ENCODE measurements at places on chromosomes 11 and 22.

DNA sequence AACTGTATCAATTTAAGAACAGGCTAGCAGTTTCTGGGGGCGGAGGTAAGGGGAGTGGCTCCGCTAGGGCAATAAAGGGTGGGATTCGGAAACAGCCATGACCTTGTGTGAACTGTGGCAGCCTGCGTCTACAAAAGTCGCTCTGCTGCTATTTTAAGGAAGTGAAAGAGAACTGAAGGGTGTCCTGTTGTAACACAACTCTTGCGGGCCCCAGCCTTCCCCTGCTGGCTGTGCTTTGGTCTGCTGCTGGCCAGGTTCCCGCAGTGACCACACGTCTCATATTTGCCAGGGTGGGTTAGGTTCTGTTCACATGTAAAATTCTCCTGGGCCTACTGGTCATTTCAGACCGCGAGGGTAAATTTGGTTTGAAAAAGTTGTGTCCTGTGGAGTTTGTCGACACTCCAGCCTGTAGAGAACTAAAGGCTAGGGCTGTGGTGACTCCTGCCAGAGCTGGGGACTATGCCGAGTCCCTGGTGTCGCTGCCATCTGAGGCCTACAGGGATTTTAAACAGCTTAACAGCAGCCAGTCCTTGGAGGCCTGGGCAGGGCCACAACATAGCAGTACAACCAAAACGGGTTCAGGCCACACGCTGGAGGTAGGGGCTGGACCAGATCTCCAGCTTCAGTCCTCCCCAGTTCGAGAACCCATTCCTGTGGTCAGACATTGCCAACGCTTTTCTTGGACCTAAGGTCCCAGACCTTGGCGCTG, 1.1 kb upstream of the PPFIBP2 start:
- no peak for DNase-seq

DNA sequence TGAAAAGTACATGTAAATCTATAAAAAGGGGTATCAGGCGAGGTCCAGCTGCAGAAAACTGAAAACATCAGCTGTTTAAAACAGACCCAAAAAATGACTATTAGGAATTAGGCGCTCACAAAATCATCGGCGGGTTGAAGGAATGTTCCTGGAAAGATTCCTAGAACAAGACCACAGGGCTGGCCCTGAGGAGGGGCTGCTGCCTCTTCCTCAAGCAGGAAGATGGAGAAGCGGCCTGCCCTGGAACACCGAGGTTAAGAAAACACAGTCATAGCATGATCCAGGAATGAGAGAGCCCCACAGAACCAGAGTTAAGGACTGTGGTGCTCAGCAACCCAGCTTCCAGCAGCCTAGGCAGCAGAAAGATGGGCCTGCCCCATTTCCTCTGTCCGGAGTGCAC, 78.4 kb downstream of the C11orf91 start:
- DNase-seq: no peak

- DNase-seq: no peak
Measured at GRCh38 chr11:119371778-119372182, 9.7 kb downstream of the USP2 start.

- DNase-seq: no peak
Measured at GRCh38 chr11:59356561-59356960, 2.1 kb upstream of the OR5AN1 start.

DNA sequence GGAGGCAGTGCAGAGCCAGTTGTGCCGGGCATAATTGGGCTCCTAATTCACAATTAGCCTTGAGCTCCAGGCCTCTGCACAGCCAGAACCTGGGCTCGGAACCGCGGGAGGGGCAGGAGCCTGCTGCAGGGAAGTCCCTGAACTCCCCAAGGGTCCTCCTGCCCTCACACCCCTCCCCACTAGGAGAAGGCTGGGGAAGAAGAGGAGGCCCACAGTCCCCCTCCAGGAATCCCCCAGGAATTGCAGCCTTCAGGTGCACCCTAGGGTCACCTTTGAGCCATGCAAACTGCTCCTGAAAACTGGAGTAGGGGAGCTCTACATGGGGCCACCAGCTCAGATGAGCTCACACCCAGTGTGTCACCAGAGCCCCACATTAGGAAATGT, 93.8 kb upstream of the LMO1 start:
- no peak for DNase-seq

DNA sequence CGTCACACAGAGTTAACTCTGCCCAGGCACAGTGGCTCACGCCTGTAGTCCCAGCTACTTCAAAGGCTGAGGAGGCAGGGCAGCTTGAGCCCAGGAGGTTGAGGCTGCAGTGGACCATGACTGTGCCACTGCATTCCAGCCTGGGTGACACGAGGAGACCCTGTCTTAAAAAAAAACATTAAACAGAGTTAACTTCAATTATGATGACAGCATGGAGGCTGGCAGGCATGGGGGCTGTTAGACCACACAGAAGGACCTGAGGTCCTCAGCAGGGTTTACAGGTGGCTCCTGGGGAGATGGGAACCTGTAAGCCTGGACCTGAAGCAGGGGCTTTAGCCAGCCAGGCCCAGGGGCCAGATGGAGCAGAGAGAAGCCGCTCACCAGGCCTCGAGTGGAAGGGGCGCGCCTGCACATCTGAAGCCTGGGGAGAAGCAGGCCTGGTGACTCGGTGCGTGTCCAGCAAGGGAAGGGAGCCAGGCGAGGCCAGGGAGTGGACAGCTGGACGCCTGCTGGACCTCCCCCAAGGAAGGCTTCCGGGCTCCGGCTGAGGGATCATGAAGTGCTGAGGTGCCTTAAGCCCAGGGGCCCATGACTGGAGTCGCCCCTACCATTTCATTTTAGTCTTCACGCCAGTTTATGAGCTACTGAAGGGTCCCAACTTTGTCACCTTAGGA, 25.3 kb downstream of the RPUSD4 start:
- no peak for DNase-seq

DNA sequence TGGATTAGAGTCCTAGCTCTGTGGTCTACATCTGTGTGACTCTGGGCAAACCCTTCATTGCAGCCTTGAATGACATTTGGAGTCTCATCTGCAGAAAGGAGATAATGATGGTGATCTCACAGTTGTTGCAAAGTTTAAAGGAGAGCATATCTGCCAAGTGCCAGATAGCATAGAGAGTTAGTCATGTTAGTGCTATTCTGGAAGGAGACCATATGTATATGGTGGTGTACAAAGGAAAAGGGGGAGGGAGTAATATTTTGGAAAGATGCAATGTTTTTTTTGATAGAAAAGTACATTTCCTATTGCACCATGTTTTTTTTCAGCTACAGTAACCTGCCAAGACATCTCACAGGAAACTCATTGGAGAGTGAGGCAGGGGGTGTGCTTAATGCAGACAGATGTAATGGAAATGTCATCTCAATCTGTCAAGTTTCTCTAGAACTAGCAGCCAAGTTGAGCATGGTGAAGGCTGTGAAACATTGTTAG, 92.1 kb upstream of the NARS2 start:
- no peak for DNase-seq

DNA sequence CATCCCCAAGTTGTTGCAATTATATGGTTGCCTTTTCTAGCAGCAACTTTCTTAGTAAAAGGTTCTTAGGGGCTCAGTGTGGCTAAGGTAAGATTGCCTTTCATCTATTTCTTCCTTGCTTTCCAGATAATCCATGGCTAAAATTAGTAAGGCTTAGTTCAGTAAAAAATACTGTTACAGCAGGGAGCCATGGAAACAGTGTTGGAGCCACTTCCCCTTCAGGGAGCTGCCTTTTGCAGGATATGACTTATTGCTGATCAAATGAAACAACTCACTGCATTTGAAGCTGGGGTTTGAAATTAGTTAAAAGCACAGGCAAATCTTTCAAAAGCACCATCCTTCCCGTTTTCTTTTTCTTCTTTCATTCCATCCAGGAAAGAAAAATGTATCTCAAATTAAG, 184.3 kb downstream of the C11orf87 start:
- no peak for DNase-seq

GRCh38 chr22:38782402-38783094, 11.4 kb downstream of the DNAL4 start:
- DNase-seq: no peak

DNA sequence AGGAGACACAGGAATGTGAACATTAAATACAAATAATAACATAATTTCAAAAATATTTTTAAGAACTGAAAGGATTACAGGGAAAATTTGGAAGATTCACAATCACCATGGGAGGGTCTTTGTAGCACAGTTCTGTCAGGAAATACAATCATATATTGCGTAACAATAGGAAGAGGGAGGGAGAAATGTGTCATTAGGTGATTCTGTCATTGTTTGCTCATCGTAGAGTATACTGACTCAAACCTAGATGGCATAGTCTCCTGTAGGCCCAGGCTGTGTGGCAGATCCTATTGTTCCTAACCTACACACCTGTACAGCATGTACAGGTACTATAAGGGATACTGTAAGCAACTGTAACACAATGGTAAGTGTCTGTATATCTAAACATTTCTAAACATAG, 330.4 kb downstream of the BRD1 start:
- no peak for DNase-seq

DNA sequence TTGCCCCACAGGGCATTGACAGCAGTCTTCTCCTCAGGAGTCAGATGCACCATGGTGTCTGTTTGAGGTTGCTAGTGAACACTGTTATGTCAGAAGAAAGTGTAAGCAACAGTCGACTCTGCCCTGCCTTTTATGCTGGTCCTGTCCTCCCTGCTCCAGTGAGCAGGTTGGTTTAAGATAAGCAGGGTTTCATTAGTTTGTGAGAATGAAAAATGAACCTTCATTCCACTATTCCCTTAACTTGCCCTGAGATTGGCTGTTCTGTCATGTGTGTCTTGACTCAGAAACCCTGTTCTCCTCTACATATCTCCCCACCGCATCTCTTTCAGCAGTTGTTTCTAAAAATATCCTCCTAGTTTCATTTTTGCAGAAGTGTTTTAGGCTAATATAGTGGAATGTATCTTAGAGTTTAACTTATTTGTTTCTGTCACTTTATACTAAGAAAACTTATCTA, at the start of gene HBD:
Gene HBD, minus strand, starts transcription at position 103 of the 454 bp plus-strand sequence. Its CDS starts 50 bp downstream, at position 53.
- no peak for DNase-seq

- no peak for DNase-seq
Measured at GRCh38 chr11:114929351-114930000, 251.1 kb downstream of the NXPE2 start.

DNA sequence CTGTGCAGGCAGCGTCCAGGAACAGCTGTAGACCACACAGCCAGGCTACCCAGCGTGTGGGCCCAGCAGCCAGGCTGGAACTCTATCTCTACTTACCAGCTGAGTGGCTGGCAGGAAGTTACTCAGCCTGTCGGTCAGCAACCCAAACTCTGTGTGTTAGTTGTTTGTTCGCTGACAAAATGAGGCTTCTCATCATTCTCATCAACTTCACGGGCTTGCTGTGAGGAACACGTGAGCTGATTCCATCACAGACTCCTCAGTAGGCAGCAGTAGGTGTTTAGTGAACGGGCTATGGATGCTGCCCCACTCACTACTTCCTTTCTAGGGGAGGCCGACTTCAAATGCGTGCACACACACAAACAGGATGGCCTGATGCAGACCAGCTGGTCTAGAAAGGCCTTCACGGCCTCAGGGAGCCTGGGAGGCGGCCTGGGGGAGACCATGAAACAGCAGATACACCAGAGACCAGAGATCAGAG, 830 bp upstream of the SPDYC start:
- no peak for DNase-seq

DNA sequence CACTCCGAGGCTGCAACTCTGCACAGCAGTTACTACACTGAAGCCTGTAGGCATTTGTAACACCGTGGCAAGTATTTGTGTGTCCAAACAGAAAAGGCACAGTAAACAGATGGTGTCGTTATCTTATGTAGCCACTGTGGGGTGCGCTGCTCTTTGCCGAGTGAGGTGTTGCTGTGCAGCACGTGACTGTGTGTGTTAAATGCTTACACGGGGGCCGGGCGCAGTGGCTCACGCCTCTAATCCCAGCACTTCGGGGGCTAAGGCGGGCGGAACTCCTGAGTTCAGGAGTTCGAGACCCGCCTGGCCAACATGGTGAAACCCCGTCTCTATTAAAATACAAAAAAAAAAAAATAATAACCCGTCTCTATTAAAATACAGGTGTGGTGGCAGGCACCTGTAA, 11.5 kb downstream of the ZBED4 start:
- DNase-seq: no peak

DNA sequence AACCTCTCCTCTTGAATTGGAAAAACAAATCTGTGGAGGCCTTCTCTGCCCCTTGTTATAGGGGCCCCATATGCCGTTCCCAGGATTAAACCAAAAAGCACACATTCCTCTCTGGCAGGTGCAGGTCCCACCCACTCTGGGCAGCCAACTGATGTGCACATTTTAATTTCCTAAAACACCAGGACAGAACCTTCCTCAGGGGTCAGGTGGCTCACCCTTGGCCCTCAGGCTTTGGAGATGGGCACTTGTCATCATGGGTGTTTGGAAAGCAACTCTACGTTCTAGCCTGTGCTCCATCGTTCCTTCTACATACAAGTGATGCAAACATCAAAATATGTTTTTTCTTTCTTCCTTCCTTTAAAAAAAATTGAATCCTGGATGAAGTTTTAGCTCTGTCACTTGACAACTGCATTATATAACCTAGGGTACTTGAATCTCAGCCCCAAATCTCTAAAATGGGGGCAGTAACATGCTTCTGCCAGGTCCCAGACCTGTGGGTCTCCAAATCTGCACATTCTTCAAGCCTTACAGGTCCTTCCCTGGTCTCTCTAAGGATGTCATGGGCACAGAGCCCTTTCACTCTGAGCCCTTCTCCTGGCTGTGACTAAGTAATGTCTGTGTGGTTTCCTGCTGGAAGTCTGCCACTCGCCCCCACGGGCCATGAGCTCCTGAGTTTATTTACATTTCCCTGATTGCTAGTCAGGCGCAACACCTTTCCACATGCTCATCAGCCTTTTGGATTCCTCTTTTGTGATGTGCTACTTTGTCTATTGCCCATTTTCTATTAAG, 43.8 kb downstream of the KCNQ1OT1 start:
- peak; percentile 2 for DNase-seq

- DNase-seq: no peak
Measured at GRCh38 chr11:45733176-45733575, 67.8 kb upstream of the CHST1 start.

Measured in HEK293T (cell line).